ENCODE measurements at places on chromosomes 4 and X.

DNA sequence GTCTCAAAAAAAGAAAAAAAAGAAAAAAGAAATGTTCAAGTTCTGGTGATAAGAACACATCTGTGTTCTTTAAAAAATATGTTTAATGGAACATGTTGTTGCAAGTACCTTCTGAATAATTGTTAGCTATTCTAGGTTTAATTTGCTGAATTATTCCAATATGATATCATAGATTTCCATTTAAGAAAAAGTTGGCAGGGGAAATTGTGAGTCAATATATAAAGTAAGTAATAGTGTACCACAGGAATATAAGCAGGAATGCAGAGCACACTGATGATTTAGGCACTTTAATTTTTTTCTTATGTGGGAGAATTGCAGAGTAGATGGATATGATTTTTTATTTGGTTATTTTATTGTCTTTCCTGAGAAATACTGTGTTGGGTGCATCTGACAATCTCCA lies 190.7 kb downstream of the RPA4 start:
- DNase-seq: no peak

GRCh38 chr4:150572704-150573504 lies 9.0 kb upstream of the MAB21L2 start:
- DNase-seq: no peak

DNA sequence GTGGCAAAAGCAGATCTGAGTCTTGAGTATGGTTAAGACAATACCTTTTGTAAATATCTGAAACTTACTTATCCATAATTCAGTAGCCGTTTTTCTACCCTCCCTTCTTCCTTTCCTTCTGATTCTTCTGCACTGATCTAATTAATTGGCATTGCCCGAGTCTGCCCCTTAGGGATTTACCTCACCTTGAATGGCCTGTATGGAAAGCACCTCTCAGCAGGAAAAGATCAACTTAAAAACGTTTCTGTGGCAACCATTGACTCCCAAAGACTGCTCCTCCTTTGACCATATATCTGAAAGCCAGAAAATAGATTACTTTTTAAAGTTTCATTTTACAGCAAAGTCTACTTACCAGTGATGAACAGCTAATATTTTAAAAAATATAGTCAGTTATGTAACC lies 496.5 kb upstream of the LCORL start:
- DNase-seq: no peak

- no peak for DNase-seq
Measured at GRCh38 chr4:35772291-35772690, 472.0 kb downstream of the ARAP2 start.

GRCh38 chrX:135396109-135396508 lies 25.6 kb upstream of the SMIM10L2A start:
- no peak for DNase-seq

- DNase-seq: no peak
Measured at GRCh38 chr4:153258750-153259149, 54.5 kb downstream of the TRIM2 start.

- no peak for DNase-seq
Measured at GRCh38 chr4:128298852-128299251, 11.2 kb upstream of the PGRMC2 start.

GRCh38 chrX:36950495-36951253 lies 57.5 kb upstream of the FAM47C start:
- DNase-seq: no peak

Data from lower leg skin (tissue), 4 donors.